Neural cell (in vitro differentiated cells): ENCODE measurements at places on chromosomes 6 and 20. TPM values are rescaled to one million over a fixed set of nuclear protein-coding genes. Genes with fewer than 3 reads are reported as not detected.

Gene FAM209B
- polyA plus RNA-seq: 1.1 TPM in 1 of 2 replicates, not detected in the other

Gene WFDC10B
- not detected in 2 replicates for polyA plus RNA-seq

Gene CRISP2
- polyA plus RNA-seq: not detected in 2 replicates

Gene CDSN
- not detected in 2 replicates for polyA plus RNA-seq

Gene SLC2A10
- polyA plus RNA-seq: 0.22 TPM in 1 of 2 replicates, not detected in the other

Gene GHRH
- not detected in 2 replicates for polyA plus RNA-seq

Gene FOXS1
- not detected in 2 replicates for polyA plus RNA-seq

Gene PNLDC1
- not detected in 2 replicates for polyA plus RNA-seq
